ENCODE measurements at places on chromosomes 6 and 20. TPM values are rescaled to one million over a fixed set of nuclear protein-coding genes. Genes with fewer than 3 reads are reported as not detected.

DNA sequence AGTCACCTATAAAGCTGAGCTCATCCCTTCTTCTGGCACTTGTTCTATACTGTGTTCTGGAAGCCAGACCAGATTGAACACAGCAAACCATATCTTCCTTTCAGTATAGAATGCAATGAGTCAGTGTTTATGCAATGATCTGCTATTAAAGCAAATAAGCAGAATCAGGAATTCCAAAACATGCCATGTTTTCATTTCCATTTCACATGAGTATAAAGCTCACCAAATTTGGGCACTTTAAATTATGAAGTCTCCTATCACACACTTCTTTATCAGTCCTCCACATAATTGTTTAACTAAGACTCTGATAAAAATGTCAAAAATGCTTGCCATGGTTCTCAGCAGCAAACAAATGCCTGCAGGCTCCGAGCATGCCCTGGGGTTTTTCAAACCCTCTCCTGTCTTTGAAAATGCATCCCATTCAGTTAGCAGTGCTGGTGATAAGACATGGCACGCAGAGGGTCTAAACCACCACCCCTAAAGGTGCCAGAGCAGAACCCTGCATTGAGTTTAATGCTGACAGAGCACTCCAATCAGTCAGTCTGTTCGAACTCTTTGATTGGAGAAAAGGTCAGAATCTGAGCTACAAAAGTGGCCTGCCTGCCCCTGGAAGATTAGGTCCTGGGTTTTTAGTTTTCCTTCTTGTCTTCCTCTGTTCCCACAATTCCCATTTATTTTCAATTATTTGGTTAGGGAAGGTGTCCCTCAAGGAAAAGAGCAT lies 234.1 kb downstream of the GMPR start:
- H3K36me3 ChIP-seq: peaks cover 36% of the 10 kb centered on the region
- H3K4me1 ChIP-seq: peaks cover 41% of the 10 kb centered on the region
- no peak overlapping the region for H3K4me3 ChIP-seq
- no peak overlapping the region for H3K27ac ChIP-seq
- H3K27me3 ChIP-seq: no peaks in the 10 kb centered on the region

- H3K36me3 ChIP-seq: peaks cover 22% of the 10 kb centered on the region
- H3K4me1 ChIP-seq: peaks cover 16% of the 10 kb centered on the region
Observed at GRCh38 chr6:158698931-158699330, 49.1 kb downstream of the SYTL3 start.

- DNase-seq: no peak
- no peak overlapping the region for H3K27ac ChIP-seq
- no peaks in the 10 kb centered on the region for H3K4me1 ChIP-seq
- H3K27me3 ChIP-seq: peaks cover 4% of the 10 kb centered on the region
- no peaks in the 10 kb centered on the region for H3K36me3 ChIP-seq
Observed at GRCh38 chr6:153192943-153193885, 62.1 kb upstream of the RGS17 start.

DNA sequence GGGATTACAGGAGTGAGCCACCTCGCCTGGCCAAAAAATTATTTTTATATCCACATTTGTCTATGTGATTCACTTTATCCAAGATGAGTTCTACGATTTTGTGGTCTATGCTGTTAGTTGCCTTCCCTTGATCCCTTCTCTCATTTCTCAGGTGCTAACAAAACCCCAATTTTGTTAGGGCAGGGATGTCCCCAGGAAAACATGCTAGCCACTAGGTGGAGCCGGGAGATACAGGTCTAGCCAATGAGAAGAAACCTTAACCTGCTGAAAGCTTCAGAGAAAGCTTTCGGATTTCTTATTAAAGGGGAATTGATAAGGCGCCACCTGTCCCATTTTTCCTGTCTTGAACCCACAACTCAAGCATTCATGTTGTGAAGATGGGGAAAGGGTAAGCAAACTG lies 167.4 kb upstream of the OLIG3 start:
- peak; percentile 41 for DNase-seq
- H3K4me3 ChIP-seq: no peak overlapping the region
- H3K36me3 ChIP-seq: no peaks in the 10 kb centered on the region

GRCh38 chr6:42251500-42251899 lies 33.8 kb upstream of the MRPS10 start:
- H3K36me3 ChIP-seq: peaks cover 17% of the 10 kb centered on the region
- H3K4me3 ChIP-seq: no peak overlapping the region
- DNase-seq: no peak
- no peaks in the 10 kb centered on the region for H3K27me3 ChIP-seq
- H3K4me1 ChIP-seq: peaks cover 2% of the 10 kb centered on the region
- H3K27ac ChIP-seq: no peak overlapping the region

- H3K4me1 ChIP-seq: peaks cover 11% of the 10 kb centered on the region
- H3K36me3 ChIP-seq: no peaks in the 10 kb centered on the region
- H3K27ac ChIP-seq: no peak overlapping the region
- no peak for DNase-seq
- H3K27me3 ChIP-seq: peaks cover 31% of the 10 kb centered on the region
- H3K4me3 ChIP-seq: no peak overlapping the region
Observed at GRCh38 chr6:33720998-33721397, 9.5 kb upstream of the UQCC2 start.

GRCh38 chr6:157329829-157330228 lies 6.5 kb upstream of the TMEM242 start:
- H3K4me3 ChIP-seq: no peak overlapping the region
- H3K27ac ChIP-seq: no peak overlapping the region
- no peaks in the 10 kb centered on the region for H3K36me3 ChIP-seq

DNA sequence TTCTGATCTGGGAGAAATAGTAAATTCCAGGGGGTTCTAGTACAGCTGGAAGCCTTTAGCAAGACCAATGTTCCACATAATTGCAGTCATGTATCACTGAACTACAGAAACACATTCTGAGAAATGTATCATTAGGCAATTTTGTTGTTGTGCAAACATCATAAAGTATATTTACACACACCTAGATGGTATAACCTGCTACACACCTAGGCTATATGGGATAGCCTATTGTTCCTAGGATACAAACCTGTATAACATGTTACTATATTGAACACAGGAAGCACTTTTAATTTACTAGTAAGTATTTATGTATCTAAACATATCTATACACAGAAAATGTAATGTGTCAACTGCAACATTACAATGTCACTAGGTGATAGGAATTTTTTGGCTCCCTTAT lies 525.9 kb upstream of the NRSN1 start:
- H3K36me3 ChIP-seq: no peaks in the 10 kb centered on the region
- H3K4me1 ChIP-seq: no peaks in the 10 kb centered on the region
- no peak overlapping the region for H3K4me3 ChIP-seq
- DNase-seq: no peak
- H3K27ac ChIP-seq: no peak overlapping the region

Gene PRSS16
- 1.4 TPM for total RNA-seq

GRCh38 chr20:59866338-59866737 lies 67.1 kb downstream of the SYCP2 start:
- H3K4me1 ChIP-seq: no peaks in the 10 kb centered on the region
- peaks cover 8% of the 10 kb centered on the region for H3K27me3 ChIP-seq
- H3K27ac ChIP-seq: no peak overlapping the region
- H3K4me3 ChIP-seq: no peak overlapping the region

DNA sequence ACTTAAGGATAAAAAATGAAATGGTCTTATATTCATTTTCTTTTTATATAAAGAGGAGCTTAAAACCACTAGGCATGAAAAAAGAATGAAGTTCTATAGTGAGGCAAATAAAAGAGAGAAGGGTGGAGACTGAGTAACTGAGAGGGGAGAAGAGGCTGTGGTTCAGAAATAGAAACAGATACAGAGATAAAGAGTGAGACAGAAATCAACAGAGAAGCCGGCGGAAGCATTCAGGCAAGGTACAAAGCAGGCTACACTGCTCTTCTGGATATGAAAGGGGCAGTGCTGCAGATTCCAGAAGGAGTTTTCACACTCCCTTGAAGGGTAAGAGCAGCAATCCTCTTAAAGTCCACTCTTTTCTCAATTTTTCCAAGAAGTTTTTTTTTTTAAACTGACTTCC lies 29.9 kb downstream of the NFATC2 start:
- H3K36me3 ChIP-seq: peaks cover 71% of the 10 kb centered on the region
- H3K27ac ChIP-seq: peak overlapping the region; percentile 74
- no peaks in the 10 kb centered on the region for H3K27me3 ChIP-seq
- H3K4me3 ChIP-seq: peak overlapping the region; percentile 38

- H3K36me3 ChIP-seq: no peaks in the 10 kb centered on the region
- DNase-seq: no peak
- H3K27ac ChIP-seq: no peak overlapping the region
- no peaks in the 10 kb centered on the region for H3K27me3 ChIP-seq
Observed at GRCh38 chr6:162467679-162468078, 259.9 kb downstream of the PRKN start.

Gene BLTP3A
- total RNA-seq: 11.8 TPM

Gene ISM1
- total RNA-seq: 3.0 TPM

DNA sequence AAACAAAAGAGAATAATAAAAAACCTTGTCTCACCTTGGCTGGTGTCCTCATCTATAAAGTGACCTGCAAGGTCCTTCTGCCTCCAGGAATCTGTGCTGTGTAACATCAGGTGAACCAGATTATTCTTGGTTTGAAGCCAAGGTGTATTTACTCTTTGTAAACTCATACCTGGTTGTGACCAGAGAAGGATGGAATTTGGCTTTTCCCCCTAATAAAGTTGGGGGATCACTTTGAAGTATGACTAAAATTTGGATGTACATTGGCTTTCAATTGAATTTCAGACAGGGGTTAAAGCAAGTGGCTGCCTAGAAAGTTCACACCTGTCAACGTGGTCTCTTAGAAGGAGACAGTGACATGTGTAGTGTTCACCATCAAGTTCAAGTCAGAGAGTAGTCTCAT lies 100.1 kb downstream of the SCP2D1 start:
- H3K4me3 ChIP-seq: no peak overlapping the region
- H3K4me1 ChIP-seq: no peaks in the 10 kb centered on the region
- H3K36me3 ChIP-seq: no peaks in the 10 kb centered on the region

DNA sequence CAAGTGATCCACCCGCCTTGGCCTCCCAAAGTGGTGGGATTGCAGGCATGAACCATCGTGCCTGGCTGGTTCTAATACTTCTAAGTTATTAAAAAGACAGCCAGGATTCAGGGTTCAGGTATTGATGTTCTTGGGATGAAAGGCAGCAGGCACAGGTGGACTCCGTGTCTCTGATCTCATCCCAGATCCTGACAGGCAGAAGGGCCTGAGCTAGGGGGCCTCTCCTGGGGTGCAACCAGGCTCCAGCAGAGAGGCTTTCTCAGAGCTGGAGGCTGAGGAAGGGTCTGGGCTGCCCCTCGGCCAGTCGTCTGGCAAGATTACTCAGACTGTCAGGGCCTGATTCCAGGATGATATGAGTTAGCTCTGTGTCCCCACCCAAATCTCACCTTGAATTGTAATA lies 106.3 kb downstream of the SCML4 start:
- H3K27me3 ChIP-seq: no peaks in the 10 kb centered on the region
- DNase-seq: no peak
- H3K27ac ChIP-seq: no peak overlapping the region
- no peak overlapping the region for H3K4me3 ChIP-seq

Gene PGC
- not detected for total RNA-seq

- no peak overlapping the region for H3K27ac ChIP-seq
- H3K4me1 ChIP-seq: peaks cover 13% of the 10 kb centered on the region
- peaks cover 90% of the 10 kb centered on the region for H3K27me3 ChIP-seq
Observed at GRCh38 chr20:40686893-40687292, 2.1 kb downstream of the MAFB start.

GRCh38 chr20:63877755-63878470 lies 12.8 kb downstream of the TPD52L2 start:
- H3K4me1 ChIP-seq: peaks cover 4% of the 10 kb centered on the region
- H3K36me3 ChIP-seq: peaks cover 14% of the 10 kb centered on the region
- no peaks in the 10 kb centered on the region for H3K27me3 ChIP-seq
- no peak overlapping the region for H3K27ac ChIP-seq
- no peak overlapping the region for H3K4me3 ChIP-seq

Gene GLP1R
- not detected for total RNA-seq

DNA sequence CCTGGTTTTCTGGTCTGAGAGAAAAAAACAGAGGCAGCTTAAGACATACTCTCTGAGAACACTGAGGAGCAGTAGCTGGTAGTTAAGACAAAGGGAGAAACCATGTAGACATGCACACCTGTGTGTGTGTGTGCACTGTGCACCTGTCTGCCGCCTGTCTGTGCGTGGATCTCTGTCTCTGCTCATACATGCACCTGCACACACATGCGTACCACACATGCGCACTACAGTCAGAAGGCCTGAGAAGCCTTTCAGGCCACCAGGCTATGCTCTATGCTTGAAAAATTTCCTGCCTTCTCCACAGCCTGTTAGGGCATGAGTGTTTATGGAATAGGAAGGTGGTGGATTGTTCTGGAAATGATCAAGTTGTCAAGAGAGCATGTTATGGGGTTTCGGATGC lies 103.5 kb downstream of the CDH4 start:
- H3K27me3 ChIP-seq: peaks cover 5% of the 10 kb centered on the region
- H3K36me3 ChIP-seq: no peaks in the 10 kb centered on the region
- no peak overlapping the region for H3K4me3 ChIP-seq
- H3K27ac ChIP-seq: no peak overlapping the region
- no peaks in the 10 kb centered on the region for H3K4me1 ChIP-seq

- H3K4me1 ChIP-seq: no peaks in the 10 kb centered on the region
- no peak for DNase-seq
- H3K27ac ChIP-seq: no peak overlapping the region
- H3K27me3 ChIP-seq: no peaks in the 10 kb centered on the region
- H3K4me3 ChIP-seq: no peak overlapping the region
- H3K36me3 ChIP-seq: peaks cover 29% of the 10 kb centered on the region
Observed at GRCh38 chr20:25629816-25630499, 6.1 kb upstream of the NANP start.

DNA sequence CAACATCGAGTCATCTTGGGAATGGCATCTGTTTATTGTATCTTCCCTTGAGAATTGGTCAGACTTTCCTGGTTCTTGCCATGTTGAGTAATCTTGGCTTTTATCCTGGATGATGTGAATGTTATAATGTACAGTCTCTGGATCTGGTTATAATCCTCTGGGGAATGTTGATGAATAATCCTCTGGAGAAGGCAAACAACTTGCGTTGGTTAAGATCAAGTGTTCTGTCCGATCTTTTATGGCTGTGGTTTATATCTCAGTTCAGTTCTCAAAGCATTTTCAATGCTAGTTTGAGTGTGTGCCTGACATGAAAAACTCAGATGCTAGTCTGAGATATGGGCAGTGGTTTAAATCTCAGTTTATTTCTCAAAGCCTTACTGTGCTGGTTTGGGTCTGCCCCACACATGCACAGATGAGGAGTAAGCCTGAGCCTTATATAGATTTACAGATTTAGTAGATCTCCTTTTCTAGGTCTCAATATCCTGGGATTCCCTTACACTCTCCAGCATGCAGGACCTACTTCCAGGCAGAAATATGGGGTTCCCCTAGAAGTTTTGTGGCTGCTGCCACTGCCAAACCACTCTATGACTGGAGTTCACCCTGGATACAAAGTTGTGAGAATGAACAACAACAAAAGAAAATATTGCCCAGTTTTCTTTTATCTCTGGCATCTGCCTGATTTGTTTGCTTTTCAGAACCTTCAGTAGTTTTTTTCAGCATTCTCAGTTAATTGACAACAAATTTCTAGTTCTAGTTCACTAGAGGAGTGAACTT lies 191.8 kb upstream of the MAN1A1 start:
- H3K4me1 ChIP-seq: peaks cover 7% of the 10 kb centered on the region
- H3K27me3 ChIP-seq: peaks cover 10% of the 10 kb centered on the region
- no peak for DNase-seq

Gene PRRT1
- 1.1 TPM for total RNA-seq

Gene TCF21
- not detected for total RNA-seq

Gene TBC1D22B
- total RNA-seq: 14.7 TPM

Data from activated naive CD8-positive, alpha-beta T cell treated with anti-CD3 and anti-CD28 coated beads, Interleukin-2, amount 10 ng/mL, durations not matched to agents 7 days and 5 days (primary cell).